Large intestine (tissue), 12 donors: ENCODE measurements at places on chromosomes 5 and 9. TPM values are rescaled to one million over a fixed set of nuclear protein-coding genes. Genes with fewer than 3 reads are reported as not detected.

- no peak for DNase-seq
Measured at GRCh38 chr5:51397996-51398395, 14.7 kb downstream of the ISL1 start.

DNA sequence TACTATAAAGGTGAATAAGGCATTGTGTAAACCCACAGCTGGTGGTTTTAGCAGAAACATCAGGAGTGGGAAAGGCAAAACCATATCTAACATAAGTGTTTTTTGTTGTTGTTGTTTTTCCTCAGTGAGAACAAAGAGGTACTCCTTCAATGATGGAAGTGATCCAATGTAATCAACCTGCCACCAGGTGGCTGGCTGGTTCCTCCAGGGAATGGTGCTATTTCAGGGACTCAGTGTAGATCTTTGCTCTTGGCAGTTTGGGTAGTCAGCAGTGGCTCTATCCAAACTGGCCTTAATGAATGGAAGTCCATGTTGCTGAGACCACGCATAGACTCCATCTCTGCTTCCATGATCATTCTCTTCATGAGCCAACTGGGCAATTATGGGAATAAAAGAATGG is 10.8 kb downstream of the DMRTA1 start:
- DNase-seq = no peak

DNA sequence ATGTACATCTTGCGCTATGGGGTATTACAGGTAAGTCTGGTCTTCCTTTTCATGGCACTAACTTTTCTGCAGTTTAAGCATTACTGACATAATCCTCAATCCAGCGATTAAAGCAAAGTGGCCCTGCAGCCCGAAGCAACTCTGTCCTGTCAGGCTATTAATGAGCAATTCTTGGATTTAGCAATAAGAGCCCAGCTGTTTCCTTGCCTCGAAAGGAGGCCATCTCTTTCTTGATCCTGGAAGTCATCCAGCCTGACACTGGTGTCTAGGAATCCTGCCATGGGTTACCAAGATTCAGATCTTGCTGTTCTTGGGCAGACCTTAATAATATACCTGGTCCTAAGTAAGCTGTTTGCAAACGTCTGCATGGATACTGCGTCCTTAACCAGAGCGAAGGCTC is 102.0 kb downstream of the RFK start:
- no peak for DNase-seq

- DNase-seq = no peak
Measured at GRCh38 chr9:129558063-129558550, 62.8 kb downstream of the C9orf50 start.

GRCh38 chr9:3954331-3955304 is 345.2 kb downstream of the GLIS3 start:
- DNase-seq = peak; percentile 77

DNA sequence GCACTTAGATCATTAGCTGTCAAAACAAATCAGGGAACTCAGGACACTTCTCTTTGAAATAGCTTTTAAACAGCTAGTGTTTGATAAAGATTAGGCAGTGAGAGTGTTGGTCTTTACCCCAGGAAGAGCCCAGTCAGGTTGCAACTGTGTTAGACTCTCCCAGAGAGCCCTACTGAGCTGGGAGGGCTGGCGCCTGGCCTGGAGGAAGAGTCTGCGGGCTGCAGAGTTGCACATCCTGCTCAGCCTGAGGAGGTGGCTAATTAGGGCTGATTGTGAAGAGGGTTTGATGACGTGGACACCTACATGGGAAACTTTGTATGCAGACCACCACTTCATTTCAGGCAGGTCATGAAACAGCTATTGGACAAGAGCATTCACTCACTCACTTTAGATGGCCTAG is 112.0 kb downstream of the TMEM174 start:
- no peak for DNase-seq

DNA sequence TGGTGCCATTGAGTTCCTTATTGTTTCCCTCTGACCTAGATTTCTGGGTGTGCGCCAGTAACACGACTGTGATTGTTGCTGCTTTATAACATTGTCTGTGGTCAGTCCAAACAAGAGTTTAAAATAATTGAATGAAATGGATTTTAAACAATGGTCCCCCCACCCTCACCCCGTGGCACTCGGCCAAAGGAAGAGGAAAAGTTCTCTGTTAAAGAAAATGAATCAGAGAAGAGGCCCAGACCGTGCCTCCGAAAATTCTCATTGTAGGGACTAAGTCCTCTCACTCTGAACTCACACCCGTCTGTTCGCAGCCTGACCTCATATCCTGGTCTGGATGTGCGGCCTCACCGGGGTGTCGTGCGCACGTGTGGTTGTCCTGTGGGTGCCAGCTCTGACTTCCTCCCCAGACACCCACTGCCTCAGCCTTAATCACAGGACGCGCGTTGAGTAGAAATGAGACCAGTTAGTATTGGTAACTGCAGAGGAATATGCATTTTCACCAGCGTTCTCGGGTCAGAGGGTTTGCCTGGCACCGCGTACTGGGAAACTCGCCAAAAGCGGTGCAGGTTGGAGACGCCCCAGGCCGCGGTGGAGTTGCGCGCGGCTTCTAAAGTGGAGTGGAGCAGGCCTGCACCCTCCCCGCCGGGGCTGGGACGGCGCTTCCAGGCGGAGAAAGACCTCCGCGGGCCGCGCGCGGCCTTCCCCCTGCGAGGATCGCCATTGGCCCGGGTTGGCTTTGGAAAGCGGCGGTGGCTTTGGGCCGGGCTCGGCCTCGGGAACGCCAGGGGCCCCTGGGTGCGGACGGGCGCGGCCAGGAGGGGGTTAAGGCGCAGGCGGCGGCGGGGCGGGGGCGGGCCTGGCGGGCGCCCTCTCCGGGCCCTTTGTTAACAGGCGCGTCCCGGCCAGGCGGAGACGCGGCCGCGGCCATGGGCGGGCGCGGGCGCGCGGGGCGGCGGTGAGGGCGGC is at the start of gene ABL1:
ABL1 (plus strand) TSS at position 884 of the 966 bp plus-strand sequence. CDS start 193 bp downstream, outside the sequence.
- DNase-seq = peak; percentile 91

DNA sequence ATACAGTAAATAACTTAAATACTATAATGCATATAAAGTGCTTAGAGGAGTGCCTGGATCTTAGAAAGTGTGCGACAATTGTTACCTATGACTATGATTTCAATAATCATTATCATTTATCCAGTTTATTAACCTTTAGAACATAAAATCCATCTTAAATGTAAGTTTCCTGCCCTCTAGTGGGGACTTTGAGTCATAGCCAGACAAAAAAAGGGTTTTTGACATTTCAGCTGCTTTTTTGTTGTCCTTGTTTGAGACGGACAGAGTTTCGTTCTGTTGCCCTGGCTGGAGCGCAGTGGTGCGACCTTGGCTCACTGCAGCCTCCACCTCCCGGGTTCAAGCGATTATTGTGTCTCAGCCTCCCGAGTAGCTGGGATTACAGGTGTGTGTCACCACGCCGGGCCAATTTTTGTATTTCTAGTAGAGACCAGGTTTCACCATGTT is 9.7 kb upstream of the C9orf152 start:
- no peak for DNase-seq

Gene GRM6
- 0.70 TPM for polyA plus RNA-seq
